ENCODE measurements at places on chromosomes 1 and 21.

GRCh38 chr1:98700228-98700627, 38.7 kb downstream of the SNX7 start:
- DNase-seq, result no peak

GRCh38 chr1:226033582-226033981, 28.9 kb upstream of the H3-3A start:
- no peak for DNase-seq

DNA sequence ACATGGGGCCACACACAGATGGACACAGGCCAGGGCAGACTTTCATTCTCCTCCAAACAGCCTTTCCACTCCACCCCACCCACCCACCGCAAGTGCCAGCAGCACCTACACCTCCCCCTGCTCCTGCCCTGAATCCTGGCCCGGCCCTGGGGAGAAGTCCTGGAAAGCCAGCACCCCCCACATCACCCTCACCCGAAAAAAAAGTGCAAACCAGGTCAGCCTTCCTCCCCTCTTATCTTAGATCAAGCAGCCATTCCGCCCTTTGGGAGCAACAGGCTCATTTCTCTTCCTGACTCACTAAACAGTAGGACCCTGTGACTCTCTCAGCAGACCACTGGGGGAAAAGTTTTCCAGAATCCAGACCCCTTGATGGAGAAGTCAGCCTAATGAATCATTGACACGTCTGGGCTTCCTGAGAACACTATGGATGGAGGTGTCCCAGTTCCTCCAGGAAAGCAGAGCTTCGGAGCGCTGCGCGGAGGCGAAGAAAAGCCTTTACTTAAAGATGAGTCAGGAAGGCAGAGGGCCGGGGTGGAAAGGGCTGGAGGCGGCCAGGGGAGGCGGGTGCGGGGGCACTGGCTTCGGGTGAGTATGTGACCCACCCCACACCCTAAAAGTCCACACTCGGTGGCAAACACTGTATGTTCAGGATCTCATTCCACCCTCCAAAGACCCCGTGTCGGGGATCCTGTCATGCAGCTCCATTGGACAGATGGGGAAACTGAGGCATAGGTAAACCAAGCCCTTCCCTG, 588.7 kb downstream of the MATN1 start:
- no peak for DNase-seq

GRCh38 chr1:19811206-19811851, 3.8 kb downstream of the RNF186 start:
- peak; percentile 10 for DNase-seq

DNA sequence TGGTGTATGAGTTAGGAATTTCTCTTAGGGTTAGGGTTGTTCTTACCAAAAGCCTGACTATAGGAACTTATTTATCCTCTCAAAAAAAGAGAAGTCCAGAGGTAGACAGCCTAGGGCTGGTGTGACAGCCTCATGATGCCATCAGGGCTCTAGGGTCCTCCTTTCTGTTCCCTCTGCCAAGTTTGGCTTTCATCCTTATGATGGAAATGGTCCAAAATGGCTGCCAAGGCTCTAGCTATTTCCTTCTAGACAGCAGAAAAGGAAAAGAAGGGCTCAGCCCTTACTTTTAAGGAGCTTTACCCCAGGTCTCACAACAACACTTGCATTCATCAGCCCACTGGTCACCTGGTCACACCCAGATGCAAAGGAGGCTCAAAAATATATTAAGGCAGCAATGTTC, 44.5 kb downstream of the IL12RB2 start:
- DNase-seq, result no peak

DNA sequence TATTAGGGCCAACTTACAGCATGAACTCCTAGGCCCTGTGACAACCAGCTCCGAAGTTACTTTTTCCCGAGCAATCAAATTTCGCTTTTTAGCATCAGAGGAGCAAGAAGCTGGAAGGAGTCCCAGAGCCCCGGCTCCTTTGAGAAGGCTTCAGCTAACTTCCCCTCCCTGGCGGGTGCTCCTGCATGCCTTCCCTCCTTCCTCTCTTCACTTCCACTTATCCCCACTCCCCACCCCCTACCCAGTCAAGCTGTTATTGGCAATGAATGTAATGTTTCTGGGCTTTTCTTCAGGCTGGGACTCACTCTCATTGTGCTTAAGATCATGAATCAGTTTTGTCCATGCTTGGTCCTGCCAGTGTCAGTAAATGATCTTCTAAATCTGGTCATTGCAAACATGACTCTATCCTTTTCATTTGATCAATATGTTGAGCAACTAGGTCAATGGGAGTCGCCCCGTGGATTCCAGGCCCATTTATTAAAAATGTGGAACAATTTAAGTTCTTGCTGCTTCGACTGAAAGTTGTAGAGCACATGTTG, 94.5 kb upstream of the TSPAN2 start:
- no peak for DNase-seq

- DNase-seq, result no peak
These were observed 5.0 kb downstream of the GUCA2B start for GRCh38 chr1:42158189-42158588.

GRCh38 chr1:167059045-167059808, 30.9 kb downstream of the GPA33 start:
- peak; percentile 59 for DNase-seq

DNA sequence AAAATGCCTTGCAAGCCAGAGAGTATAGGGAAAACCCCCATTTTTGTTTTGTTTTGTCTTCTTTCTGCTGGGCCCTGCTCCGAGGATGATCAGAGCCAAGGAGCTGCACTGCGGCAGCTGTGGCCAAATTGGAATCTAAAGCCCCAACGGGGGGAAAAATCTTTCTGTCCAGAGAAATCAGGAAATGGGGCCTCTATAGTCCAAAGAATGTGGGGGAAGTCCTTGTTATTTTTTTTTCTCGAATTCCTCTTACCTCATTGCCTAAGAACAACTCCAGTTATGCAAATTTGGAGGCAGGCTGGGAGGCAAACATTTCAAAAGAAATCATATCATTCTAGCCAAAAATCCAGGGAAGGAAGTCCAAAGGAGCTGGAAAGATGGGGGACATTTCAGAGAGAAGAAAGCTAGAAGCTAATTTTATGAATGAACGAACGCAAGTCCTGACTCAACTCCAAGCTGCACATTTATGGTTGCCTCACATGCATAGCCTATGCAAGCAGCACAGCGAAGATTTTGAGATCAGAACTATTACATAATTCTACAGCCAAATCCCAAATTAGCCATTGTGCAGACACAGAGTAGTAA, 263.2 kb downstream of the KCTD3 start:
- no peak for DNase-seq

DNA sequence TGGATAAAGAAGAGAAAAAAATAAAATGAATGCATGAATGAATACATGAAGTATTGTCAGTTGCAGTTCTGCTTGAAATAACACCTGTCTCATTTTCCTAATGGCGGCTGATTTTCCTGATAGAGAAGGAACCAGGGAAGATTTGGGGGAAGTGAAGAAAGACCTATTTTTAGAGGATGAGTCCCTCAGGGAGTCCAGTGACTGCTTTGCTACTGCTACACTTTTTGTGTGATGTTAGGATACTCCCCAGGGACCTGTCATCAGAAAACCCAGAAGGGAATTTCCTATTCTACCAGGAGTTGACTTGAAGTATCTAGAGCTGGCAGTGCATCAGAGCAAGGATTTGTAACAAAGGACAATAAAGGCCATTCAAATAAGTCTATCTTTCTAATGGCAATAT, 114.8 kb downstream of the MAB21L3 start:
- DNase-seq, result no peak

DNA sequence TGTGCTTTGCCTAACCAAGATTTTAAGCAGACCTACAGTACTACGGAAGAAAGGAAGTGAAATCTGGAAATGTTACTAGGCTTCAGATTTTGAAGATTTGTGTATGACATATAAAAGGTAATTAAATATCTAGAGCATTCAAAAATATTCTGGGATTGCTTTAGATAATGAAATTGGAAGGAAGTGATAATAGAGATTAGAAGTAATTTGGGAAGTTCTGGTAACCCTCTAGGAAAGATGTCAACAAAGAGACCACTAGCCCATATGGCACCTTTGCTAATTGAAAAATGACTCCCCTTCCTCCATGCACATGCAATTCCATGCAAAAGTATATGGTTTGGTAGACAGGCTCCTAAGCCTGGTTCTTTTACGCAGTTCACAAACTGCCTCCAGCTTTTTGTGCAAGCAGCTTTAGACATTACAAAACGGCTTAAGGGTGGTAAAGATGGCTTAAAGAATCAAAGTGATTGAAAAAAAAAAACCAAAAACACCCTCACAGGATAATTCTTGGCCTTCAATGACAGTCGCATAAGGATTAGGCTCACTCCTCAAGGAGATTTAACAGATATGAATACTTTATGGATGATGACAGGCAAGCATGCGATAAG, 81.8 kb downstream of the LRRC7 start:
- DNase-seq, result no peak

DNA sequence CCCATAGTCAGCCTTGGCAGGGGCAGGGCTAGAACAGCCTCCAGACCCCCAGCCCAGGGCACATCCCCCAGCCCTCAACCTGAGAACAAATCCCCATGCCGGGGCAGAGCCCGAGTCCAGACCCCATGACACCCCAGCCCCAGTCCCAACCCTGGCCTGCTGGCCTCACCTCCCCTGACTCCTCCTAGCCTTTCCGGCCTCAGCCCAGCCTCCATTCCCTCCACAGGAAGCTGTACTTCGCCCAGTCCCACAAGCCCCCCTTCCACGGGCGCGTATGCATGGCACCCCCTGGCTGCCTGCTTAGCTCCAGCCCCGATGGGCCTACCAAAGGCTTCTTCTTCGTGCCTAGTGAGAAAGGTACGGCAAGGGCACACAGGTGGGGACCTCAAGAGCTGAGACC, 50.4 kb downstream of the DISP3 start:
- DNase-seq, result no peak

DNA sequence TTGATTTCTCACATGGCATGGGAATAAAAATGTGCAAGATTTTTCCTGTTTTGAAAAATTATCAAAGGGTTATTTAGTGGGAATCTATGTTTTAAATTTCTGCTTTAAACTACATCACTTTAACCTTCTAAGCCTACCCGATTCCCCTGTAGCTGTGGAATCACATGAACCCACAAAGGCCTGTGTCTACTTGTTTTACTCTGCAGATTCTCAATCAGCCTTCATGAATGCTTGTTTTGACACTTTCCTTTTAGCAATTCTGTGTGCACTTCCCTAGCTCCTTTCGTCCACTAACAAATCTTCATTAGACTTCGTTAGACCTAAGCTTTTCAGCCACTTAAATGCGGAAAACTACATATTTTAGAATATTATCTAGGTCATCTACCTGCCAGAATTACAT, 56.0 kb upstream of the C1orf21 start:
- no peak for DNase-seq

DNA sequence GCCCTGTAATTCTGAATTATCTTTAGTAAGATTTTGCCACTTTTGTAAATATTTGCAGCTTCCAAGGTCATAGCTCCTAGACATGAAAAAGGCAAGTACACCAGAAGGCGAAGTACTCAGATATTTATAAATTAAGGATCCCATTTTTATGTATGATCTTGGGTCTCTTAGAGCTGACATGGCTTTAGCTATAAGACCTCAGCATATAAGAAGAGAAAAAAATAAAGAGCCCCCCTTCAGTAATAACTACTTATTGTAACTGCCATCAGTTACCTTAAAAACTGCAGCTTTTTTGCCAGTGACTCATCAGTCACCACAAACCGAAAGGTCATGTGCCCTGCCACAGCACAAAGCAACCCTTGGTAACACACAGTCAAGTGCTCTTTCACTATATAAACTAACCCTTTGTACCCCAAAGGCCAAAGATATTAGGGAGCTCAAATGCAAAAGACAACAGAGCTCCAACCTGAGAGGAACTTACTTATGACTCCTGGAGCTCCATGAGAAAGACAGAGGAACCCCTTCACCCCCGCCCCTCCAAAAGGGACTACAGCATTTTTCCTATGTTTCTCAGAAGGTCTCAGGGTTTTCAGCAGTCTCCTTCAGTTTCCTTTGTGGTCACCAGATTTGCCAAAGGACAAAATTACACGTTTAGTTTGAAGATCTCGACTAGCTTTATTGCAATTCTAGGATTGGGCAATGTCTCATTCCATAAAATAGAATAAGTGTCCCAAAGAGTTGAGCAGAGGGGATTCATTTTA, 219.8 kb upstream of the DUSP10 start:
- DNase-seq, result no peak

DNA sequence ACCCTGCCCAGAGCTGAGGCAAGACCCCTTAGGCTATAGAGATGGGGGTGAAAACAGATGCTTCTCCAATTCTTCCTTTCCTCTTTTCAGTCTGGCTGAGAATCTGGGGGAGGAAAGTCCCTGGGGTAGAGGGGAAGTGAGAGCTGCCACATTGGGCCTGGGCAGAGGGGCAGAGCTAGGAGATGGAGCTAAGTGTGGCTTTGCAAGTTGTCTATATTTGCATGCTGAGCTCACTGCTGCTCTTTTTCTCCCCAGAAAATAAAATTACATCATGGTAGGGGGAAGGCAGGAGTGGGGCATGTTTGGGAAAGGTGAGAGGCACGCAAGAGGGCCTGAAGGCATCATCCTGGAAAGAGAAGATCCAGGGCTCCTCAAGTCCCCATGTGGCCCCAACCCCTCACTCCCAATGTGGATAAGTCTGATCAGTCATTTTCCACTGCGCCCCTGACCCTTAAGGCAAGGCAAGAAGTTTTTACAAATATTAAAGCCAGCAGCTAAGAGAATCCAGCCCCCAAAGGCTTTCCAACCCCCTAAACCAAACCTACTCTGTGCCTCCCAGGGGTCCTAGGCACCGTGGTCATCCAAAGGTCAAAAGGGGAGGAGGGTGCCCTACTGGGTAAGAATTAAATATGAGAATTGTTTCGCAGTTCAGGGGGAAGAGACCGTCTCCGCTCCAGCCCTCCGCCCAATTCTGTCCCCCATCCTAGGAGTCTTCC, 500 bp upstream of the PEA15 start:
- no peak for DNase-seq

DNA sequence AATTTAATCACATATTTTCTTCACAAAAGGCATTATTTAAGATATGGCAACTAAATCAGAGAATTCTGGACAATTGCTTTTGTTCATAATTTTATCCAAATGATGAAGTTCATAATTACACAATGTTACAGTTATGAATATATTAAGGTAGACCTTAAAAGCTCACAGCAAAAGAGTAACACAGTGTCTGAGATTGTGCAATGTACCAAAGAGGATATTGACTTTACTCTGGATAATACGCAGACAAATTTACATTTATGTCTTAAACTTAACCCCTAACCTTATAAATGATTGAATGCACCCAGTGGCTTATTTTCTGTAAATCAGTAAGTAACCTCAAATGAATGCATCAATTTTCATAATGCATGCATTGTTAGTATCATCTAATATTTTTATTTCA, 216.2 kb upstream of the SAMSN1 start:
- DNase-seq, result no peak

GRCh38 chr1:160127865-160128523, 12.4 kb downstream of the ATP1A2 start:
- no peak for DNase-seq

- no peak for DNase-seq
These were observed 40.6 kb upstream of the ATP1A1 start for GRCh38 chr1:116332451-116332850.

- no peak for DNase-seq
These were observed 1.8 kb upstream of the LHX9 start for GRCh38 chr1:197915260-197915861.

DNA sequence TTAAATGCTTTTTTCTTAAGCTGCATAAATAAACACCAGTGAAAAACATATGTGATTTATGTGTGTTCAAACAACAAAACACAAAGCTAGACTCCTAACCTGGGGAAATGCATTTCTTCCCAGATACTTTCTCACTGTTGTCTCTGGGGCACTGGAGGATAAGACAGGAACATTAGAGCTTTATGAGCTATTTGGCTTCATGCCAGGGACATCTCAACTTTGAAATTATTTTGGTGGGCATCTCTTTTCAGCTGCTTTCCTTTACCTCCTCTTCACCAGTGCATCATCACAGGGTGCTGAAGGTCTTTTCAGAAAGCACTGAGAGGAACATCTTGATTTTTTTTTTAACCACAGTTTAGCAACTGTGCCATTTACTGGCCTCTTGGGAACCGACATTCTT, 212.9 kb downstream of the DNM3 start:
- no peak for DNase-seq
